ENCODE measurements at places on chromosomes 6 and 20.
A peak's percentile ranks its signal among the peaks of the same experiment; 100 is the strongest.

- no peak for DNase-seq
Measured at GRCh38 chr6:11224252-11224965, 8.1 kb downstream of the NEDD9 start.

GRCh38 chr20:37885042-37885441 lies 17.9 kb upstream of the VSTM2L start:
- no peak for DNase-seq

DNA sequence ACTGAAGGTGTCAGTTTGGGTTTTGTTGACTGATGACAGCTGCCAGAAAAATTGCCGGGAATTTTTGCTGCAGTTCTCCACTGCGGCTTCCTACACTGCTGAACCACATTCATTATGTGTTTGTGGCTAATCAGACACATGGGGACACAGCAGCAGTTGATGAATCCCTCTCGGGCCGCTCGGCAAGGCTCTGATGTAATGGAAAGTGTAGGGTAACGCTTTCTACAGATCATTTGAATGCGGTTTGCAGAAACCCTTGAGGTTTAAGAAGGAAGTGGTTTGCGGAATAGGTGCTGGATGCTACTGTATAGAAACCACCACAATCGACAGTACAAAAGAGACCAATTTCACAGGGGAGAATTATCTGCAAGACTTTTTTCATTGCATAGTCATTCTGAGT lies 138.7 kb upstream of the SASH1 start:
- DNase-seq: peak; percentile 34

DNA sequence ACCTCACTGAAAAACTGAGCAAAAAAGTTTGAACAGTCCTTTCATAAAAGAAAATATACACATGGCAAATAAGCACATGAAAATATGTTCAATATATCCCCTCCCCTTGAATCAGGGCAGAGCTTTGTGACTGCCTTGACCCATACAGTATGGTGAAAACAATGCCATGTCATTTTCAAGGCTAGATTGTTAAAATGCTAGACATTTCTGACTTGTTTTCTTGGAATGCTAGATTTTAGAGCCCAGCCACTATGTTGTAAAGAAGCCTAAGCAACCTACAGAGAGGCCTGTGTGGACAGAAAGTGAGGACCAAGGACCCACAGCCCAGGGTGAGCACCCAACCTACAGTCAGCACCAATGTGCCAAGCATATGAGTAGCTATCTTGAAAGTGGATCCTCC lies 17.1 kb upstream of the ASF1A start:
- no peak for DNase-seq

DNA sequence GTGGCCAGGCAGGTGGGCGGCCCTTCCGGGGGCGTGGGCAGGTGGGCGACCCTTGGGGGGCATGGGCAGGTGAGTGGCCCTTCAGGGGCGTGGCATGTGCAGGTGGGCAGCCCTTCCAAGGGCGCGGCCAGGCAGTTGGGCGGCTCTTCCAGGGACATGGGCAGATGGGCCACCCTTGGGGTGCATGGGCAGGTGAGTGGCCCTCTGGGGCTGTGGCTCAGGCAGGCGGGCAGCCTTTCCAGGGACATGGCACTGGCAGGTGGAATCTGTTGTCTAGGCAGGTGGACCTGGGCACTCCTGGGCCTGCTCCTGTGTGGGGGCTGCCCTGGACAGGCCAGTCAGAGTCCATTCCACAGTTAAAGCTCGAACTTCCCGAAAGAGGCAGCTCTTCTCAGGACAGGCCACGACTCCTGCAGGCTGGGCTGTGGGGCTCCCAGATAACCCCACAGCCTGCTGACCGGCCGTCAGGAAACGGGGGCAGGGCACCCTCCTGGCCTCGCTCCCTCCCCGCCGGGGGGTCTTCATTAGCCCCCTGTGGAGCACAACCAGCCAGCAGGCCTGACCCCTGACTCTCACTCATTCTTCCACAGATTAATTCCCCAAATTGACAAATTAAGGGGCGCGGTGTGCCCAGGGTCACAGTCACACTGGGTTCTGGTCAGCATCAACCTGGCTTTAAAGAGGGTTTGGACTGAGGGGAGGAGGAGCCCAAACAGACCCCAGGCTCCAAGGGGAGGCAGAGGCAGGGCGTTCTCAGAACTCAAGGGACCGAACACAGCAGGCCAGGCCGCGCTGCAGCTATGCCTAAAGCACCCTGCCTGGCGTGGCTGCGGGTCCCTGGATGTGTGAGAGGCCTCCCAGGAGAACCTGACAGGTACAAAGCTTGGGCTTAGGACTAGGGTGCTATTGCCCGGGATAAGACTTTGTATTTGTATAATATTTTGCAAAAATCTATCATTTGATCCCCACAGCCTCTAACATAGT lies 130.0 kb downstream of the DLL1 start:
- no peak for DNase-seq

DNA sequence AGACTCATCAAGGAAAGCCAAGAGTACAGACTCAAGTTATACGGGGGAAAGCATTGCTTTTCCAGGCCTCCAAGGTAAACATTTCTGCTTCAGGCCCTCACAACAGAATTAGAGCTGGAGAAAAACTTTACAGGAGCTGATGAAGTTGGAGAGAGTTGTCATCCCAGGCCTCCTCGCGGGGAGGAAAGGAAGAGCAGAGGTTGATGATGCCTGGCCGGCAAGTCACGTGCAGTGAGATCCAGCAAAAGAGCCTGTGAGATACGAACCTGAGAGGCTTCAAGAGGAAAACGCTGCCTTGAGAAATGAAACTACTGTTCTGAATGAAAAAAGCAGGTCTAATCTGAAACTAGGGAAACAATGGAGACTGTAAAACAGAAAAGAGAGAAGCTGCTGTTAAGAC lies 122.9 kb downstream of the FAM120B start:
- no peak for DNase-seq

DNA sequence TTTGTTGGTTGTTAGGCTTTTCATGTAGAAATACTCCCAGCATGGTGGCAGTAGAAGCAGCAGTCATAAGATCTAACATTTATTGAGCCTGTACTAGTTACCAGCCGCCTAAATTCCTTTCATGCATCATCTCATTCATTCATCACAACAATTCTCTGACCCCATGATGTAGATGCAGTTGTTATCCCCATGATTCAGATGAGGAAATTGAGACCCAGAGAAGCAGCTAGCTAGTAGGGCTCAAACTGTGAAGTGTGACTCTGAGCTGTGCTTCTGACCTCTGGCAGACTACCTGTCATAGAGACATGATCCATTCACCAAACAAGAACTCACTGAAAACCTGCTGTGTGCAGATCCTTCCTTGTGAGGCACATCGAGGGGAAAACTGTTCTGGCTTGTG lies 16.9 kb downstream of the RREB1 start:
- DNase-seq: no peak

- no peak for DNase-seq
Measured at GRCh38 chr6:164991573-164991972, 317.8 kb downstream of the C6orf118 start.

Data from T-helper 22 cell (primary cell).